ENCODE measurements at places on chromosomes 7 and 10.

- no peak for DNase-seq
Observed at GRCh38 chr7:38318241-38318640, 44.8 kb upstream of the TARP start.

DNA sequence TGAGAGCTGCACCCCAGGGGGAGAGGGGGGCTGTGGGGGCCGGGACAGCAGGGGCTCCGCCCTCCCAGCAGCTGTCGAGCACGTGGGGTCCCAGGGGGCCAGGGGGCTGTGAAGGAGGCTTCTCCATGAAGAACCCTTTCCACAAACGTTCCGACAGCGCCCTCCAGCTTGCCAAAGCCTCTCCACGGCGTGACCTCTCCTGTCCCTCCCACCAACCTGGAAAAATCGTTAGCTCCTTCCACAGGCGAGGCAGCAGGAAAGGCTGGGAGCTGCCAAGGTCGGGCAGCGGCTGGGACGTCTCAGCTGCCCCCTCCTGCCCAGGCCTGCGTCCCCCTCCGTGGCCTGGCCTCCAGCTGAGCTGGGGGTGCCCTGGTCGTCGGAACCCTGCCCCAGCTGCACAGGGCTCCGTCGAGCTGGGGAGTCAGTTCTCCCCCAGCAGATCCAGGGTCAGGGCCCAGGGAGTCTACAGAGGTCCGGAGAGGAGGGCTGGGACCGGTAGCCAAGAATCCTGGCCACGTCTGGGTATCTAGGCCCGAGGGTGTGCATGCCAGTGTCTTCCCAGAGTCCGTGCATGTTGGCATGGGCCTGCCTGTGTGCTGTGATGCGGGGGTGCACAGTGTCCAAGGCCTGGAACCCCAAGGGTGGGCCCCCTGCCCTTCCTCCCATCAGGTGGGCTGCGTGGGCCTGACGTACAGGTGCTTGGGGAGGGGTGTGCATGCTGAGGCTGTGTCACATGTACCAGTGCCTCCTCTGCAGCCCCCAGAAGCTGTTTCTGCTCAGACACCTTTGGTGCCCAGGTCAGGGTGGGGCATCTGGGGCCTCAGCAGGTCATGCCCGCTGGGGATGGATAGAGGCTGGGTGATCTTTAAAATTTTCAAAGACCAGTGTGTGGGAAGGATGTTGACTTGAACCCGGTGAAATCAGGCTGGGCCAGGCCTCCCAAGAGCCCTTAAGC lies 66.5 kb downstream of the UNCX start:
- no peak for DNase-seq

- no peak for DNase-seq
Observed at GRCh38 chr10:110793886-110794285, 77.8 kb upstream of the PDCD4 start.

- no peak for DNase-seq
Observed at GRCh38 chr10:79357180-79357579, 9.9 kb downstream of the PPIF start.

GRCh38 chr7:85730012-85730411 lies 543.2 kb upstream of the SEMA3D start:
- DNase-seq: no peak

DNA sequence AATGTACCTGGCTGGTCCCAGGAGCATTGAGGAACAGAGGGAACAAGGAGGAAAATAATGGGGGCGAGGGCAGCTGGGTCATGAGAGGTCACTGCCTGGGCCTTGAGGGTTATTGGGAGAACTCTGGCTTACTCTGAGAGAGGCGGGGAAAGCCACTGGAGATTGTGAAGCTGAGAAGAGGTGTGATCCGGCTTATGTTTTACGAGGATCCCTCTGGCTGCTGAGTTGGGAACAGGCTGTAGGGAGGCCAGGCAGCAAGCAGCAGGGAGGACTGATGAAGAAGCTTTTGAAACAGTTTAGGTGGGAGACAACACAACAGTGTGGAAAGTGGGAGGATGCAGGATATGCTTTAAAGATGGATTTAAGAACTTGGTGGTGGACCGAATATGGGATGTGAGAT lies 87.3 kb downstream of the FANK1 start:
- DNase-seq: no peak

GRCh38 chr10:99519690-99520039 lies 13.1 kb upstream of the NKX2-3 start:
- no peak for DNase-seq

Measured in activated T-helper 1 cell treated with Interleukin-2 at 50 U/mL for 16 hours (primary cell).